Breast epithelium (tissue), 4 donors: ENCODE measurements at places on chromosomes 4 and X. TPM values are rescaled to one million over a fixed set of nuclear protein-coding genes. Genes with fewer than 3 reads are reported as not detected.

GRCh38 chr4:147057611-147058190 lies 112.0 kb upstream of the TTC29 start:
- peak overlapping the region; percentile 44 for H3K4me3 ChIP-seq
- DNase-seq = no peak
- H3K36me3 ChIP-seq = no peaks in the 10 kb centered on the region

DNA sequence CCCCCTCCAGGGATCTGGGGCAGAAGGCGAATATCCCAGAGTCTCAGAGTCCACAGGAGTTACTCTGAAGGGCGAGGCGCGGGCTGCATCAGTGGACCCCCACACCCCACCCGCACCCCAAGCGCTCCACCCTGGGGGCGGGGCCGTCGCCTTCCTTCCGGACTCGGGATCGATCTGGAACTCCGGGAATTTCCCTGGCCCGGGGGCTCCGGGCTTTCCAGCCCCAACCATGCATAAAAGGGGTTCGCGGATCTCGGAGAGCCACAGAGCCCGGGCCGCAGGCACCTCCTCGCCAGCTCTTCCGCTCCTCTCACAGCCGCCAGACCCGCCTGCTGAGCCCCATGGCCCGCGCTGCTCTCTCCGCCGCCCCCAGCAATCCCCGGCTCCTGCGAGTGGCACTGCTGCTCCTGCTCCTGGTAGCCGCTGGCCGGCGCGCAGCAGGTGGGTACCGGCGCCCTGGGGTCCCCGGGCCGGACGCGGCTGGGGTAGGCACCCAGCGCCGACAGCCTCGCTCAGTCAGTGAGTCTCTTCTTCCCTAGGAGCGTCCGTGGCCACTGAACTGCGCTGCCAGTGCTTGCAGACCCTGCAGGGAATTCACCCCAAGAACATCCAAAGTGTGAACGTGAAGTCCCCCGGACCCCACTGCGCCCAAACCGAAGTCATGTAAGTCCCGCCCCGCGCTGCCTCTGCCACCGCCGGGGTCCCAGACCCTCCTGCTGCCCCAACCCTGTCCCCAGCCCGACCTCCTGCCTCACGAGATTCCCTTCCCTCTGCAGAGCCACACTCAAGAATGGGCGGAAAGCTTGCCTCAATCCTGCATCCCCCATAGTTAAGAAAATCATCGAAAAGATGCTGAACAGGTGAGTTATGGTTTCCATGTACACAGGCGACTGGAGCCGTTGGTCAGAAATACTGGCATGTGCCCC lies at the start of gene CXCL1:
CXCL1 (plus strand) TSS at position 264 of the 926 bp plus-strand sequence; CDS start at position 342, 78 bp downstream.
- no peaks in the 10 kb centered on the region for H3K4me1 ChIP-seq
- no peak for DNase-seq
- peak within 1 kb of the TSS; percentile 22 for H3K27ac ChIP-seq
- H3K4me3 ChIP-seq = peak within 1 kb of the TSS; percentile 73
- H3K27me3 ChIP-seq = no peaks in the 10 kb centered on the region

GRCh38 chr4:150515135-150515534 lies 66.8 kb upstream of the MAB21L2 start:
- H3K4me3 ChIP-seq = no peak overlapping the region
- H3K36me3 ChIP-seq = no peaks in the 10 kb centered on the region
- H3K27me3 ChIP-seq = no peaks in the 10 kb centered on the region
- H3K27ac ChIP-seq = no peak overlapping the region
- DNase-seq = no peak

- no peak overlapping the region for H3K4me3 ChIP-seq
- no peak for DNase-seq
- no peaks in the 10 kb centered on the region for H3K36me3 ChIP-seq
- H3K27ac ChIP-seq = no peak overlapping the region
Measured at GRCh38 chr4:184166736-184167135, 50.9 kb downstream of the ENPP6 start.

GRCh38 chr4:77347351-77347966 lies 190.5 kb downstream of the CCNG2 start:
- no peaks in the 10 kb centered on the region for H3K4me1 ChIP-seq
- no peaks in the 10 kb centered on the region for H3K36me3 ChIP-seq
- H3K4me3 ChIP-seq = no peak overlapping the region
- H3K27me3 ChIP-seq = no peaks in the 10 kb centered on the region

- no peaks in the 10 kb centered on the region for H3K27me3 ChIP-seq
- no peak overlapping the region for H3K4me3 ChIP-seq
- no peaks in the 10 kb centered on the region for H3K36me3 ChIP-seq
- no peaks in the 10 kb centered on the region for H3K4me1 ChIP-seq
- no peak overlapping the region for H3K27ac ChIP-seq
Measured at GRCh38 chrX:39451046-39451445, 646.7 kb downstream of the BCOR start.

DNA sequence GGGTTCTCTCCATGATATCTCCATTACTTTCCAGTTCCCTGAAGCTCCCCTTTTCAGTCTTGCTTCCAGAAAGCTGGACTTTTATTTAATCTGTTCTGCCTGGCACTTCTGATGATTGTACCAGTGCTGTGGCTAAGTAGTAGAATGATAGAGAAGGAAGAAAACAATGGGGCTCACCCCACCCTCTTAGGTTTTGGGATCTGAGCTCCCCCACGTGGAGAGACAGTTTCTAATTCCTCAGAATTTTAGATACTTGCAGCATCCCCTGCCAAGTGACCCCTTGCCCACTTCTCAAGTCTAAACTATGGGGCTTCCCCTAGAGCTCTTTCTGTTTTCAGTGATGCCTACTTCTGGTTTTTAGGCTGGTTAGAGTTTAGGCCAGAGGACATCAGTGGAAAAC lies 73.9 kb downstream of the GC start:
- H3K4me3 ChIP-seq = no peak overlapping the region
- DNase-seq = no peak
- H3K36me3 ChIP-seq = no peaks in the 10 kb centered on the region
- H3K27ac ChIP-seq = no peak overlapping the region
- no peaks in the 10 kb centered on the region for H3K27me3 ChIP-seq
- H3K4me1 ChIP-seq = no peaks in the 10 kb centered on the region

- no peaks in the 10 kb centered on the region for H3K36me3 ChIP-seq
- H3K4me1 ChIP-seq = peaks cover 15% of the 10 kb centered on the region
- DNase-seq = no peak
- H3K27ac ChIP-seq = peak overlapping the region; percentile 87
- no peak overlapping the region for H3K4me3 ChIP-seq
Measured at GRCh38 chr4:6990661-6991060, 52.5 kb upstream of the TADA2B start.

- no peaks in the 10 kb centered on the region for H3K27me3 ChIP-seq
- H3K4me3 ChIP-seq = no peak overlapping the region
- no peak overlapping the region for H3K27ac ChIP-seq
- H3K4me1 ChIP-seq = no peaks in the 10 kb centered on the region
Measured at GRCh38 chr4:97653701-97654100, 489.6 kb downstream of the STPG2 start.

DNA sequence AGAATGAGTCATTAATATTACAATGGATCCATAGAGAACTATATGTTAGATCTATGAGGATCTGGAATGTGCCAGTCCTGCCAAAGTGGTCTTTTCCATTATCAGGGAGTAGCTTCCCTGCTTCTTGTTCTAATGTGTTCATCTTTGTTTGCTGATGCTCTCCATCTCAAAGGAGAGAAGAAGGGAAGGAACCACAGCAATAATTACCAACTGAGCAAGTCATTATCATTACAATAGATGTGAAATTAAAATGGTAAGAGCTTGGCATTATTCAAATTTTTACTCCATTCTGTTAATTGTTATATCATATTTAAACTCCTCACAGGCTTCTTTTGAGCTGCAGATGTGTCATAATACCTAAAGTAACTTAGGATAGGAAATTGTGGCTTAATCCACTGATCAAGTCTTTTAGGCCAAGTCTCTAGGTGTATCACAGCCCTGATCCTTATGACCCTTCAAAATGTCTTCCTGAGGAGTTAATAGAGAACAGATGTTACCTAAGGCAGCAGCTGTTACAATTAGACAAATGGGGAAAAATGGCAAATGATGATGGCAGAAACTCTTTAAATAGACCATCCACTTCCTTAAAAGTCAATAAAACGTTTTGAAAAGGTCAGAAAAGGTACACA lies 1492.7 kb upstream of the IGFBP7 start:
- H3K4me3 ChIP-seq = no peak overlapping the region
- H3K36me3 ChIP-seq = no peaks in the 10 kb centered on the region
- no peak for DNase-seq
- no peaks in the 10 kb centered on the region for H3K4me1 ChIP-seq
- H3K27me3 ChIP-seq = no peaks in the 10 kb centered on the region
- no peak overlapping the region for H3K27ac ChIP-seq

DNA sequence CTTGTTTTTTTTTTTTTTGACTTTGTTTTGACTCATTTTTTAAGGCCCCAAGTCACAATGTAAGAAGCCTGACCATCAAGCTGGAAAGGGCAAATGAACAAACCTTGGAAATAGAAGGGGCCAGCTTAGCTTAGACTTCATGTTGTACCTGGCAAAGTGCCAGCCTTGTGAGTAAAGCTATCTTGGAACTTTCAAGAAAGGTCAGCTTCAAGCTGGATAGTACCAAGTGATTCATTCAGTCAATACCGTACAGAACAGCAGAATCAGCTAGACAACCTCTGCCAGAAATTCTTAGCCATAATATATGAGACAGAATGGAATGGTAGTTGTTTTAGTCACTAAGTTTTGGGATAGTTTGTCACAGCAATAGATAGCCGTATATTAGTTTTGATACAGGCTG lies 1492.2 kb upstream of the TENM3 start:
- no peak overlapping the region for H3K4me3 ChIP-seq
- no peaks in the 10 kb centered on the region for H3K4me1 ChIP-seq
- H3K27me3 ChIP-seq = no peaks in the 10 kb centered on the region

GRCh38 chrX:123673813-123674212 lies 59.0 kb downstream of the THOC2 start:
- no peaks in the 10 kb centered on the region for H3K4me1 ChIP-seq
- H3K4me3 ChIP-seq = no peak overlapping the region
- H3K36me3 ChIP-seq = no peaks in the 10 kb centered on the region
- DNase-seq = no peak

- DNase-seq = no peak
- no peaks in the 10 kb centered on the region for H3K36me3 ChIP-seq
- H3K4me1 ChIP-seq = no peaks in the 10 kb centered on the region
- H3K27ac ChIP-seq = no peak overlapping the region
- no peak overlapping the region for H3K4me3 ChIP-seq
Measured at GRCh38 chrX:52563105-52563504, 46.2 kb upstream of the XAGE1B start.

- no peaks in the 10 kb centered on the region for H3K27me3 ChIP-seq
- H3K27ac ChIP-seq = no peak overlapping the region
- H3K36me3 ChIP-seq = no peaks in the 10 kb centered on the region
- no peak overlapping the region for H3K4me3 ChIP-seq
- no peak for DNase-seq
Measured at GRCh38 chr4:104416725-104417356, 77.9 kb downstream of the CXXC4 start.

DNA sequence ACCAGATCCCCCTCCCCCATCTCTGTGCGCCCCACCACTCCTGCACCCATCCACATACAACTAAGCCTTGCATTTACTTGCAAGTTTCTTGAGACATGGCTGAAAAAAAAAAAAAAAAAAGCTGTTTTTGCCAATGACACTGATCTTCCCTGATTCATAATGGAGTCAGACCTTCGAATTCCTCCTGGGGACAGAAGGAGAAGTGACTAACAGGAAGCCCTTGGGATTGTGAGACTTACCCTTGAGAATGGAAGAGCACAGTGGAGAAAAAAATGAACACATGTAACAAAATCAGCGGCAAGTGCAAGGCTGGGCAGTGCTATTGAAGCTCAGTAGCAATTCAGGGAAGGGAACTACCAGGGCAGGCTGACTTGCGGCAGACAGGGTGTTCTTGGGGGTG lies 288.4 kb downstream of the BCOR start:
- H3K4me3 ChIP-seq = no peak overlapping the region
- peak overlapping the region; percentile 60 for H3K27ac ChIP-seq
- no peak for DNase-seq
- H3K4me1 ChIP-seq = no peaks in the 10 kb centered on the region
- H3K27me3 ChIP-seq = peaks cover 60% of the 10 kb centered on the region
- no peaks in the 10 kb centered on the region for H3K36me3 ChIP-seq

DNA sequence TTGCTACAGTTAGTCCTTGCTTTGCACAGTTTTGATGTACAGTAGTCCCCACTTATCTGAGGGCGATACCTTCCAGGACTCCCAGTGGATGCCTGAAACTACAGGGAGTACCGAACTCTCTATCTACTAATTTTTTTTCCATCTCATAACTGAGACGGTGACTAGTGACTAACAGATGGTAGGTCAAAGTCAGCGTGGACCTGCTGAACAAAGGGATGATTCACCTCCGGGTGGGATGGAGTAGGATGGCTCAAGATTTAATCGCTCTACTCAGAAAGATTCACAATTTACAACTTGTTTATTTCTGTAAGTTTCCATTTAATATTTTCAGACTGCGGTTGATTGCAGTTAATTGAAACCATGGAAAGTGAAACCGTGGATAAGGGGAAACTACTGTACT lies 655.8 kb downstream of the ZNF674 start:
- no peak overlapping the region for H3K27ac ChIP-seq
- peaks cover 22% of the 10 kb centered on the region for H3K27me3 ChIP-seq
- no peaks in the 10 kb centered on the region for H3K4me1 ChIP-seq
- DNase-seq = no peak
- no peaks in the 10 kb centered on the region for H3K36me3 ChIP-seq
- no peak overlapping the region for H3K4me3 ChIP-seq

DNA sequence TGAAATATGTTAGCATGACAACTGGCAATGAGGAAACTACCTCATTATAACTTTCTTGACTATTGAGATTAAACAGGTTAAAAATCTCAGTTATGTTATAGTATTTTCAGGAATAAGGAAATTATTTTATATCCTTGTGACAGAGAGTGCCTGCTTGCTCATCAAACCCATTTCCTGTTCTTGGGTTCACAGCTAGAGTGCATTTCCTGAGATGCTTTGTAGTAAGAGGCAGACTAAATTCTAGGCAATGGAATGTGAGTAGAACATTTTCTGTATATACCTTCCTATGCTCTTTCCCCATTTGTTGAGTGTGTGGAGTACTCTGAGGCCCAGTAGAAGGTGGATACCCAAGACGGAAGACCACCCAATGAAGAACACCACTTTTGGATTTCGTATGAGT lies 96.9 kb upstream of the CASK start:
- H3K27me3 ChIP-seq = no peaks in the 10 kb centered on the region
- DNase-seq = no peak
- no peaks in the 10 kb centered on the region for H3K4me1 ChIP-seq
- no peak overlapping the region for H3K4me3 ChIP-seq
- no peaks in the 10 kb centered on the region for H3K36me3 ChIP-seq
- no peak overlapping the region for H3K27ac ChIP-seq

GRCh38 chr4:139839403-139840031 lies 173.9 kb downstream of the MGST2 start:
- no peaks in the 10 kb centered on the region for H3K27me3 ChIP-seq
- no peaks in the 10 kb centered on the region for H3K4me1 ChIP-seq

GRCh38 chr4:92305148-92305877 lies 1.5 kb downstream of the GRID2 start:
- no peak overlapping the region for H3K27ac ChIP-seq
- DNase-seq = peak; percentile 51
- no peaks in the 10 kb centered on the region for H3K4me1 ChIP-seq
- H3K27me3 ChIP-seq = peaks cover 72% of the 10 kb centered on the region
- no peaks in the 10 kb centered on the region for H3K36me3 ChIP-seq
- peak overlapping the region; percentile 39 for H3K4me3 ChIP-seq

- H3K27ac ChIP-seq = no peak overlapping the region
- no peaks in the 10 kb centered on the region for H3K27me3 ChIP-seq
- H3K36me3 ChIP-seq = no peaks in the 10 kb centered on the region
- H3K4me3 ChIP-seq = no peak overlapping the region
Measured at GRCh38 chr4:63906660-63907183, 502.5 kb downstream of the TECRL start.

The RCHY1 gene
- total RNA-seq = 46.7 TPM

The ITM2A gene
- 81.2 TPM for total RNA-seq

The NLGN4X gene
- 8.6 TPM for total RNA-seq

The GABRB1 gene
- total RNA-seq = not detected

The IL13RA1 gene
- total RNA-seq = 77.4 TPM

The XPNPEP2 gene
- 12.8 TPM for total RNA-seq

The SLC25A31 gene
- total RNA-seq = not detected

The SLITRK4 gene
- 2.0 TPM for total RNA-seq

The DACH2 gene
- total RNA-seq = not detected

The CSAG2 gene
- total RNA-seq = not detected
